Activated CD4-positive, alpha-beta T cell treated with anti-CD3 and anti-CD28 coated beads, Interleukin-2, amount 50 U/mL, for 48 hours (primary cell): ENCODE measurements at places on chromosomes 6 and 20.

- no peak for DNase-seq
These were observed 60.9 kb upstream of the CD93 start for GRCh38 chr20:23146857-23147637.

DNA sequence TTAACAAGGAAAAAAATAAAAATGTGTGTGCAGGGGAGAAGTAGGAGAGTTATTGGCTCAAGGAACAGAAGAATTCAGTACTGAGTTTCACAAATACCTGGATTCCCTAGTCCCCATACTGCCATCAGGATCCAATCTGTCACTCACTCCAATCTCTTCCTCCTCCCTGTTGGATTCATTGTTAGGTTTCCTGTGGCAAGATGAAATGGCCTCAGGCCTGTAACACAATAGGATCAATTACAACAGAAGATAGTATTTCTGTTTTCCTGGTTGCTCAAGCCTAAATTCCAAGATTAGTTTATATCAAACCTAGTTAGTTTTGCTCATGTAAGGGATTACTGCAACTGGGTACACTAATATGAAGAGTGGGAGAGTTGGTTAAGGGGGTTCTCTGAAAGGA, 24.4 kb downstream of the HCRTR2 start:
- DNase-seq = no peak

DNA sequence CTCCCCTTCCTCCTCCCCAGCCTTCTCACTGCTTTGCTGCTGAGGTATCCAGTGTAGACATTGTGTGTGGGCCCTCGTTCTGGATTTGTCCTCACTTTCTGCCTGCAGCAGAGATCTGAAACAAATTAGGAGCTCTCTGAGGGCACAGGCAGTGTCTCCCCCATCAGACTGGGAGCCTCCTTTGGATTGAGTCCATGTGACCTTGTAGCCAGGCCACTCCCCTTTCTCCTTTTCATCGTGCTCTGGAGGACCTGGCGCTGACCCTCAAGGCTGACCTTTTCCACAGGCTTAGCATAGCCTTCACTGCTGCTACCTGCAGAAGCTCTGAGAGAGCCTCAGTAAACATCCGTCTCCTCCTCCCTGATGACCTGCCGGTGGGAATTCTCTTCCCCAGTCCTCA, 26.2 kb downstream of the VEGFA start:
- no peak for DNase-seq

DNA sequence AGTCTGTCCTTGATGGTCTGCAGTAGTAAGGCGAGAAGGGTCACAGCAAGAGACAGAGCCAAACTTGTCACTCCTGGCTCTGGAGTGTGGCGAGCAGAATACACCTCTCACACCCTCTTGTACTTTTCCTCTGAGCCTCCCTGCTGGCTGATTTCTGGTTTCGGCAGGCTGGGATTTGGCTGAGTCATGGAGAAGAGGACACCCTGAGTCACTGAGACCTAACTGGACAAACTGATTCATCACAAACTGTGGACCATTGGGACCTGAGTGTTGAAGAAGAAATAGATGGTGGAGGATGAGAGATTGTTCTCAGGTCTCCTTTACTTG, 101.7 kb downstream of the F13A1 start:
- no peak for DNase-seq

GRCh38 chr6:73418081-73418741, 23.6 kb downstream of the DDX43 start:
- DNase-seq = no peak

GRCh38 chr20:46023999-46024398, 5.0 kb upstream of the SLC12A5 start:
- no peak for DNase-seq

- DNase-seq = no peak
These were observed 42.8 kb upstream of the PSMF1 start for GRCh38 chr20:1075616-1076015.

GRCh38 chr6:138492113-138492512, 7.2 kb downstream of the NHSL1 start:
- DNase-seq = no peak

- no peak for DNase-seq
These were observed 87.7 kb downstream of the PSMG4 start for GRCh38 chr6:3346476-3346875.

- no peak for DNase-seq
These were observed 11.4 kb downstream of the RIN2 start for GRCh38 chr20:19769507-19769906.

- DNase-seq = peak; percentile 18
These were observed 1.1 kb downstream of the LRRC1 start for GRCh38 chr6:53795702-53796450.

DNA sequence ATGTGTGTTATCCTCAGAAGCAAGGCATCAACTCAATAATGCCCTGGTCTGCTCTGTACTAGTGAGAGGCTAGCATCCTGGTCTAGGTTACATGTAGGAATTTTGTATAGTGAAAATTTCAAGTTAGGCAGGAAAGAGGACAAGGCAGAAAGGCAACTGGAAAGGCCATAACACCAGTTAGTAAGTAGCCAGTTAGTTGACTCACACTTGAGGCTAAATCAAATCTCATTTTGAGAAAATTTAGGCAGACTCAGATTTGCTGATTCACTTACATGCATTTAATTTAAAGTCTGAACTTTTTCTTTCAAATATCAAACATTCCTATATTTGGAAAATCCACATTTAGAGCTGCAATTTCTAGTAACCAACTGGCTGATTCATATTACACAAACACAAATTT, 184.5 kb upstream of the TCF21 start:
- no peak for DNase-seq
